ENCODE measurements at places on chromosomes 3 and 15.

DNA sequence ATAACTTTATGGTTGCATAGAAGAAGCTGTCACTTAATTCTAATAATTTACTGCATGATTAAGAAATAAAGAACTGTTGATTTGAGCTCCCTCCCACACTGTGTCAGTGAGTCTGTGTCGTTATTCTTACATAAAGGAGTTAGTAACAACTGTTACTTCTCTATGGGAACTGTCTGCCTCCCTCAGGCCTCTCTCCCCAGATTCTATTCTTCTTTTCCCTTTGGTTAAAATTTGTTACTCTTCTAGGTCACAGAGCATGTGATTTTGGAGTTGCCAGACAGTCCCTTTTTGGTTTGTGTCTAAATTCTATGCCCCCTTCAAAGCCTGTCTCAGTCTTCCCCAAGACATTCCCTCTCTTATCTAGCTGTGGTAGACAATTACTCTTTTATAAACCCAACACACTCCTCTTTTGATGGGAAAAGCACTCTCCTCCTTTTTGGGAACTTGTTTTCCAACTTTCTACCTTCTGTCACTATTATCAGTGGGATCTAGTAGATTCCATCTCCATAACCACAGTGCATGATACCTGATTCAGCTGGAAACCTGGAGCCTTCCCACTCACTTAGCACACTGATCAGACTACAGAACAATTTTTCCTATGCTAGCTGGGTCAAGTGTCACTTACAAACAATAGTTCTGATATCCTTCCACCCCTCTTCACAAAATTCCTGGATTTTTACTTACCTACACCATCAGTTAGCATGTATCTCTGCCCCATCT lies 422.1 kb upstream of the TGFBR2 start:
- no peak for DNase-seq

DNA sequence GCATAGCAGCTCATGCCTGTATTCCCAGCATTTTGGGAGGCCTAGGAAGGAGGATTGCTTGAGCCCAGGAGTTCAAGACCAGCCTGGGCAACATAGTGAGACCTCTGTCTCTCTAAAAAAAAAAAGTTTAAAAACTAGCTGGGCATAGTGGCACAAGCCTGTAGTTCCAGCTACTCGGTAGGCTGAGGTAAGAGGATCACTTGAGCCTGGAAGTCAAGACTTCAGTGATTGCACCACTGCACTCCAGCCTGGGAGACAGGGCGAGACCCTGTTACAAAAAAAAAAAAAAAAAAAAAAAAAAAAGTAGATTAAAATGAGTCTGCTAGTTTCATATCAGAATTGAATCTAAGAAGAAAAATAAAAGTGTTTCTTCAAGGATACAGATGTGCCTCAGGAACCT lies 32.4 kb upstream of the ANPEP start:
- no peak for DNase-seq

DNA sequence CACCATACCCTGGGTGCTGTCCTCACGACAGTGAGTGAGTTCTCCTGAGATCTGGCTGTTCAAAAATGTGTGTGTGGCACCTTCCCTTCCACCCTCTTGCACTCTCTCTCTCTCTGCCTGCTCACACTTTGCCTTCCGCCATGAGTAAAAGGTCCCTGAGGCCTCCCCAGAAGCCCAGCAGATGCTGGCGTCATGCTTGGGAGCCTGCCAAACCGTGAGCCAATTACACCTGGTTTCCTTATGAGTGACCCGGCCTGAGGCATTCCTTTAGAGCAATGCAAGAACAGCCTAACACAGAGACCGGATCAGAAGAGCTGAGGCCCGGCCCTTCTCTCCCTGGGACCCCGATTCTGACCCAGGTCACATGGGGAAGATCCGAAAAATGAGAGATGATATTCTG lies 15.4 kb downstream of the TMEM44 start:
- DNase-seq: no peak

- no peak for DNase-seq
Measured at GRCh38 chr3:175270866-175271265, 411.7 kb downstream of the NAALADL2 start.

DNA sequence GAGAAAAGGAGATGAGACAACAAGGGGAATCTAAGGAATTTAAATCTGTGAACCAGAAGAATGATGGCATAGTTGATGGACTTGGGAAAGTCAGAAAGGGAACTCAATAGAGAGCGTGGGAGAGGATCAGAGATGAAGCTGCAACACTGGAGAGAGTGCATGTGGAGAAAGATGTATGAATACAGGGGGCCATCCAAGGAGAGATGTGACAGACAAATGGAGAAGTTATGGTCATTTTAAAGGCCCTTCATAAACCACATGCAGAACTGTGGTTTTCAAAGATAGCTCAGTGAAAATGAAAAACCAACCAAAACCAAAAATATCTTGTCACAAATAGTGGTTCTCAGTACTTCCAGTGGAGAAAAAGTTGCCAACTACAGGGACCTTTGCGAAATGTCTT lies 265.2 kb downstream of the SUCLG2 start:
- no peak for DNase-seq

DNA sequence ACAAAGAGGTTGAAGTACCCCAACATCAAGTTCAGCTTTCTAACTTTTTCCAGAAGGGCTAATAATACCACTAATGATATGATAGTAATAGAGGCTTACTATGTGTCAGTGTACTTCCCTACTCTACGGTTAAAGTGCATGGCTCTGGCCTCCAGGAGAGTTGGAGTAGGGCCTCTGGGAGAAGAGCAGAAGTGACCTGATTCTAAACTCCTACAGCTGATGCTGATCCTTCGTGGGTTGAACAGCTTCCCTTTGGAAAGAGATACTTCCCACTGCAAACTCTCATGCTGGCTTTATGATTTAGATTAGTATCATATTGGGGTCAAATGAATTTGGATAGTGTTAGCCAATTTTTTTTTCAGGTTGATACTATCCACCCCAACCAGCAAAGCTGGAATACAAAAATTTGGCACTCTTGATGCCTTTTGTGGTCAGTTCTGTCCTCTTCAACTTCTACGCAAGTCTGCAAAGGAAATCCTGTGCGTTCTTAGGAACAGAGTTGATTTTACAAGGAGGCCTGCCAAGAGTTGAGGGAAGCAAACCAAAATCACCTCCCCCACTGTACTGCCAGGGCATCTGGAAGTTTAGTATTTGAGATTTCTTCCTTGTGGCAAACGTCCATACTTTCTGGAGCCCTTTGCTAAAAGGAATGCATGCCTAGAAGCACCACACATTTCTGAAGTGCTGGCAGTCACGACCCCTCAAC lies 17.8 kb downstream of the TMEM212 start:
- no peak for DNase-seq

DNA sequence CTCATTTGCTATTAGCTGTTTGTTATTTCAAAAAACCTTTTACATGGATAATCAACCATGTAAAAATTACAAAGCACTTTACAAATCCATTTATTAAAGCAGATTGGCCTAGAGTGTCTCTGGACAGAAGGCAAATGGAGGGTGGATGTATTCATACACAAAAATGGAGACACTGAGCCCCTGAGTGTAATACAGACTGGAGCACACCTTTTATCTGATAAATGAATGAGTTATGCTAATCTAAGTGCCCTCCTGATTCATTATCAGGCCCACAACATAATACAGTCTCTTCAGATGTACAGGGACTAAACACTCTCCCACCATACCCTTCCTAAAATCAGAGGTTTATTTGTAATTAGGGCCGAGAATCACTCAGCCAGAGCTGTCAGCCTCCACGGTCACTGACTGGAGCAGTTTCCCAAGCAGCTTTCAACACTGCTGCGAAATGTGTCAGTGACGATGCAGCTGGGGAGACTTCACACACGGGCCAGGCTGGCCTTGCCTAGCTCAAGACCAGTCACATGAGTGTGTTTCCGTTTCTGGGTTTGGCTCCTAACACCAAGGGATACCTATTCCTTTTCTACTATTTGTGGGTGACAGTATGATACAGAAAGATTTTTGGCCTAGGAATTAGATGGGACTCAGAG lies 271.8 kb downstream of the ZIC1 start:
- DNase-seq: no peak

- no peak for DNase-seq
Measured at GRCh38 chr3:72816862-72817355, 31.3 kb downstream of the SHQ1 start.

DNA sequence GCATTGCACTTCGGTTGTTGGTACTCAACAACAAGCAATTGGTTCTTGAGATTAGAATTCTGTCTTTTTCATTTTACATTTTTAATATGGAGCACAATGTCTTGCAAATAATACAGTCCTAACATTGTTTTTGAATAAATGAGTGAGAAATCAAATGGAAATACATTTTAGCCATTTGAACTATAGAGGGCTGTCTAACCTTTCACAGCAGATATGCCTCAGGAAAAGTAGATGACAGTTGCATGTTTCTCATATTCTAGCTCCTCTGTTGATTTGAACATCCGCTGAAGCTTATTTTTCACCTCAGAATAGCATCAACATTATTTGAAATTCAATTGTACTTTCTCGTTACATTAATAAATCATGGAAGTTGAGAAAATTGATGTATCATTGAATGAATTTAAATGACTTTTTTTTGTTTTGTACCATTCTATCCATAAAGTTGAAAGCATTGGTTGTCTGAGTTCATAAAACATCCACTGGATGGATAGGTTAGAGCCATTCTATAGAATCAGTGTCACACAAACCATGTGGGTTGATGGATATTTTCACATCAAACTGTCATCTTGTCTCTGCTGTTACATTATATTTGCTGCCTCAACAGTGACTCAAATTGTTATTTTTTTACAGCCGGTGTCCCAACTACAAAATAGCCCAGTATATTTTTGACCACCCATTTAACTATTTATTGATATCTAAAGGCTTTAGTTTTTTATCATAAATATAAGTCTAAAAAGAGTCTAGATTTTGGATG lies 928.3 kb downstream of the NSUN3 start:
- DNase-seq: no peak

All from NAMALWA (cell line).